ENCODE measurements at places on chromosomes 1 and 21.

GRCh38 chr1:116908820-116909511 is 750 bp upstream of the PTGFRN start:
- DNase-seq: no peak

DNA sequence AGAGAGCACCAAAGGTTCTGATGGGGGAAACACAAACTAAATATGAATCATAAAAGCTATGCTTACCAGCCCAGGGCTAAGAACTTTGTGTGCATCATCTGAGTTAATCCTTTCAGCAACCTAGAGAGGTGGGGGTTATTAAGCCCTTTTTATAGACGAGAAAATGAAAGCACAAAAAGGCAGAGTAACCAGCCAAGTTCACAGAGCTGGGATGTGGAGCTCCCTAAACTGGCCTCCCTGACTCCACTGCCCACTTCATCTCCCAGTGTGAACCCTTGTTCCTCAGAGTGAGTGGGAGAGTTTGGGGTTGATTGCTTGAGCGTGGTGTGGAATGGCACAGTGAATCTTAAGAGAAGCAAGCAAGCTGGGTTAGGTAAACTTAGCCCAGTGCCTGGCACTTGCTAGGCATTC is 10.8 kb upstream of the BCAR3 start:
- DNase-seq: no peak

- DNase-seq: no peak
Measured at GRCh38 chr1:164638492-164639202, 79.7 kb downstream of the PBX1 start.

DNA sequence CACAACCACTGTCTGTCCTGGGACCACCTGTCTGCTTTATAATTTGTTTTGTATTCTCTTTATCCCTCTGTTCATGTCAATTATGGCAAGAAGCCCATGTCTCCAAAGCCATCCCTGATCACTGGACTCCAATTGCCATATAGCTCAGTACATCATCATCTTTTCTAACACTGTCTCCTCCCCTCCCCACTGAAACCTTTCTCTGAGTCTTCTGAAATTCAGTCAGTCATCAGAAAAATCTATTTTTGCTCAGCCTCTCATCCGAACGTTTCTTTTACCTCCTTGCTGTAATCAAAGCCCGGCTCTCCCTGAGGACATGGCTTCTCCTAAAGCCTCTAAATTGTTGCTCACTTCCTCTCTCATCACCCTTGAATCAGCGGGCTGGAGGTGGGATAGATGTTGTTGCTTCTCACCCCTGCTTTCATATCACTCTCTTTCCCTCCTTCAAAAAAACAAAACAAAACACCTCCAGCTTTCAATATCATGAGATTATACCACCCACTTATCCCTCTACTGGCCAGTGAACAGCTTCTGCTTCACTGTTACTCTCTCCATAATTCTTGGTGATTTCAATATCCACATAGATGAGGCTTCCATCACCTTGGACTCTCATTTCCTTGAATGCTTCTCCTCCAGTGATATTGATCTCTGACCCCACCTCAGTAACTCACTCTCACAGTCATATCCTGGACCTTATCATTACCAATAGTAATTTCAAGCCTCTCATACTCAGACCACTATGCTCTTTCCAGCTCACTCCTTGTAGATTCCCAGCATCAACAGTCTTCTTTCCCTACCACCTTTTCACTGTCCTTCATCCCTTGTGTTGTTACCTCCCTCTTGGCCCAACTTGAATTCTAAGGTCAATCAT is 27.8 kb downstream of the RAB3B start:
- DNase-seq: no peak

DNA sequence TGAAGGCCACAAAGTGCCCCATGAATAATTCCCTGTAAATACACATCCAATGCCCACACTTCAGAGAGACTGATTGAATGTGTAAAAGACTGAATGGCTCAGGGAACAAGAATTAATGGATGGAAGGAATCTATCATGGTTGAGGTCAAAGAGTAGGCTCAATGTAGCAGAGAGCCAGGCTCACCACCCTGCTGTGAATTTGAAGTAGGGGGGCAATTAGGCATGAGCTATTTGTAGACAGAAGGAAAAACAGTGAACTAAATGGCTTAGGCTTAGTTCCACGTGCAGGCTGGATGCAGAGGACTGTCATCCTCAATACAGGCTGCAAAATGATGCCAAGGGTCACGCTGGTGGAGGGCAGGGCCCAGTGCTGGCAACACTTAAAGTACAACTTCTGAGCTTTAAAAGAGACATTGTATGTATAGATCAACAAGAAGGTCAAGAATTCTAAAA is 22.9 kb upstream of the IGSF3 start:
- DNase-seq: no peak

DNA sequence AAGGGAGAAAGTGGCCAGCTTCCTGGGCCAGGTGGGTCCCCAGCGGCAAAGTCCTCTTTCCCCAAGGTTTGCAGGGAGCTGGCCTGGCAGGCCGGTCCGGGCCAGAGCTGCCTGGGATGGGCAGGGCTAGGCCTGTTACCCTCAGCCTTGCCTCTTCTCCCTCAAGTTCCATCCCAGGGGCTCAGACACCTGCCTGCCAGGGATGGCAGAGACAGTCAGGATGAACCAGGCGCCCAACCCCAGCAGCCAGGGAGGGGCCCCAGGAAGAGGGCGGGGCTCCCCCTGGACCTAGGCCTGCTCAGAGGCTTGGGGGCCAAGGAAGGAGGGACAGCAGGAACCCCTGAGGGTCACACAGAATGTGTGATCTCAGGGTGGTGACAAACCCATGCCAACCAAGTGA is 120.6 kb downstream of the CASZ1 start:
- DNase-seq: no peak

DNA sequence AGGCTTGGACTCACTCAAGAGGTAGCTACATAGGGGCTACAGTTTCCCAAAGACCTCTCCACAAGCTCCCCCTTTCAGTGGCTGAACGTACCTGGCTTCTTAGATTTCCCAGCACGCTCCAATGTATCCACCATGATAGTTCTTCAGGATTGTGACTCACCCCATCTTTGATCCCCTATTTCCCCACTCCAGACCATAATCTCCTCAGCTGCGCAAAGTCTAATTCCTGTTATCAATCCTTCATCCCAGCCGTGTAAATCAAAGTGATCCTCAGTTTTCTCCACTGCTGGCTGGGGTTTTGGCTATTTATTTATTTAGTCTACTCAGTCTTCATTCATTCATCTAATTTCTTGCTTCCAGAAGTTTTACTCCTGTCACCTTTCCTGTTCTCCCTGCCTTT is 13.1 kb upstream of the CTPS1 start:
- DNase-seq: no peak

DNA sequence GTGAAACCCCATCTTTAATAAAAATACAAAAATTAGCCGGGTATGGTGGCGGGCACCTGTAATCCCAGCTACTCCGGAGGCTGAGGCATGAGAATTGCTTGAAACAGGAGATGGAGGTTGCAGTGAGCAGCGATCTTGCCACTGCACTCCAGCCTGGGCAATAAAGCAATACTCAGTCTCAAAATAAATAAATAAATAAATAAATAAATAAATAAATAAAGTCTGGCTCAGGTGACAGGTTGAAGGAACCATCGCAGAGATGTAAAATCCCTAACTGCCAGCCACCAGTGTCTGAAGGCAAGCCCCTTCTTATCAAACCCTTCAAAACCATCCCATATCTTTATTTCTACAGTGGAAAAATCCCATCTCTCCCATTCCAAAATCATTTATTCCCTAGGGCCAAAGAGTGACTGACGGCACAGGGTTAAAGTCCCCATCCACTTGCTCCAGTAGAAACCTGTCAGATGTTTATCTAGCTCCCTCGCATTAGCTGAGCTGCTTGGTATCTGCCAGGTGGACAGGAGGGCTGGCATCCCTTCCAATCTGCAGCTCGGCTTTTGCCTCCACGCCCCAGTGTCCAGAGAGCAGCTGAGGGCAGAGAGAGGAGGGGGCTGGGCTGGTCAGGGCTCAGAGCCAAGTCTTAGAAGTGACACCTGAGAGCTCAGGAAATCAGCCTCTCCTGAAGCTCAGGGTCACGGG is 5.0 kb downstream of the CSRP1 start:
- DNase-seq: no peak

GRCh38 chr1:94653454-94653853 is 111.9 kb upstream of the F3 start:
- DNase-seq: no peak

DNA sequence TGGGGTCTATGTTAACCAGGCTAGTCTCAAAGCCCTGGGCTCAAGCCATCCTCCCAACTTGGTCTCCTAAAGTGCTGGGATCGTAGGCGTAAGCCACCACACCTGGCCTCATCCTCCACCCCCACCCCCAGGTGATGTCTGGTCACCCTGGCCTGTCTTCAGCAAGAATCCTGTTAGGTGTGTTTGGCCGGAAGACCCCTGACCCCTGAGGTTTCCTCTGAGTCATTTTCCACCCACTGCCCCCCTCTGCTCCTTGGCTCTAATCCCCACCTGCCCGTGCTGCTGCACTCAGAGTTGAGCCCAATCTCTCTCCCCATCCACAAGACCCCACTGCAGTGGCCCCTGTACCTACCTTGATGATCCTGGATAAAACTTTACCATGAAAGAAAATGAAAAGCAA is 25.2 kb downstream of the SLC66A1 start:
- no peak for DNase-seq

GRCh38 chr21:43023175-43023574 is 48.8 kb downstream of the PKNOX1 start:
- no peak for DNase-seq

DNA sequence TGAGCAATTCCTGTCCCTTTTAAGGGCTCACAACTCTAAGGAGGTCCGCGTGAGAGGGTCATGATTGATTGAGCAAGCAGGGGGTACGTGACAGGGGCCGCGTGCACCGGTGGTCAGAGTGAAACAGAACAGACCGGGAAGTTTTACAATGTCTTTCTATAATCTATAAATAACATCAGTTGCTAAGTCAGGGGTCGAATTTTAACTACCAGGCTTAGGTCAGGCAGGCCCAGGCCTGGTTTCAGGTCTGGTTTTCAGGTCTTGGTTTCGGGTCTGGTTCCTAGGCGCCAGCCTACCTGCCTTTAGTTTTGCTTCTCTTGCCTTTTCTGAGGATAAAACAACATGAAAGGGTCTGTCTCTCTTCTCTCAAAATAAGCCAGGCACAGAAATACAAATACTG is 476.0 kb upstream of the CAMK1G start:
- no peak for DNase-seq

DNA sequence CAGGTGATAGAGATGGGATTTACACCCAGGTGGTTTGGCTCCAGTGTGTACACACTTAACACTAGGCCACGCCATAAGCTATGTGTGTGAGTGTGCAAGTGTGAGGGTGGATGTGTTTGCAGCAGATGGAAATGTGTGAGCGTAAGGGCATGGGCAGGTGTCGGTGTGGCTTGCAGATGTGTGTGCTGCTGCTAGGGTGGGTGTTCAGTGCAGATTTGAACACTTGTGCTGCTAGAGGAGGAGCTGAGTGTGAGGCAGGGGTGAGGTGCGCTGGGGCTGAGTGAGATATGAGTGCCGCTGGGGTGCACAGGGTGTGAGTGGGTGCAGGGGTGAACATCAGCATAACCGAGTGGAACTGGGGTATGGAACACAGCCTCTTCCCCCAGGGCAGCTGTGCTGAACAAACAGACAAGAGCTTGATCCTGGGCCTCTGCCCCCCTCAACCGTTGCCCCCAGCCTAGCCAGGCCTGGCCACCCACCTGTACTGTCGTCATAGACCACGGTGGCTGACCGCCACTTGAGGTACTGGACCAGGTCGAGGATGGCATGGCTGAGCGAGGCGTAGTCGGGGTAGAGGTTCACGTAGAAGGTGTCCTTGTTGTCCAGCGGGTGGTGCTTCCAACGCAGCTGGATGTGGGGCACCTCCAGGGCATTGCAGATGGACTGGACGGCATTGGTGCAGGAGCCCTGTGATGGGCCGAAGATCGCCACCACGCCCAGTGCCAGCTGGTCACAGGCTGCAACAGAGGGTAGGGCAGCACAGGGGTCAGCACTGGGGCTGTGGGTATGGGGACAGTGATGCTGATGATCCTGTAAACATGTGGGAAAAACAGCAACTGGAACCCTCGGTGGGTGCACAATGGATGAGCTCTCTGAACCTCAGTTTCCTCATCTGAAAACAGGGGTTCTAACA is 153.9 kb downstream of the GRIK3 start:
- DNase-seq: no peak

- peak; percentile 35 for DNase-seq
Measured at GRCh38 chr1:31705080-31705866, 1.5 kb upstream of the COL16A1 start.

GRCh38 chr1:178126741-178127185 is 32.9 kb downstream of the RASAL2 start:
- DNase-seq: no peak

- DNase-seq: no peak
Measured at GRCh38 chr1:30611741-30612309, 111.6 kb downstream of the MATN1 start.

- no peak for DNase-seq
Measured at GRCh38 chr1:85413169-85413568, 51.8 kb downstream of the DDAH1 start.

GRCh38 chr1:223652436-223652941 is 13.0 kb downstream of the CAPN8 start:
- no peak for DNase-seq

- no peak for DNase-seq
Measured at GRCh38 chr1:228219245-228219961, 11.6 kb downstream of the OBSCN start.

GRCh38 chr1:178096421-178096820 is 2.5 kb downstream of the RASAL2 start:
- no peak for DNase-seq

DNA sequence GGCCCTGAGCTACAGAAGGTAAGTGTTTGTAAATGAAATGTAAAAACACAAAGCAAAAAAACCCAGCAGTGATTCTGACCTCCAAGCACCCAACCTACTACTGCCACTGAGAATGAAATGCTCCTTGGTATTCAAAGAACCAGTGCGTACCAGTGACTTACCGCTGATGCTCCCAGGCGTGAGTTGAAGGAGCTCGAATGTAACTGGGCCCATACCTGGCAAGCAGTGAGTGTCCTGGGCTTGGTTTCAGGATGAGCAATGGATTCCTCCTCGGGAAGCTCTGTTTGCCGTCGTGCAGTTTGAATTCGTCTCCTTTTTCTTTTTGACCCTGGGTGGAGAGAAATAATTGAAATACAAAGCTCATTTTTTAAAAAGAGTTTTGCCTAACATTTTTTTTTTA is 121.9 kb downstream of the ATG4C start:
- DNase-seq: no peak

GRCh38 chr1:179048339-179049124 is 22.8 kb downstream of the FAM20B start:
- no peak for DNase-seq

All from GDM1 (cell line).